ENCODE measurements at places on chromosomes 7 and 10. TPM values are rescaled to one million over a fixed set of nuclear protein-coding genes. Genes with fewer than 3 reads are reported as not detected.

Gene ITPRID1
- not detected for polyA plus RNA-seq

Gene SPDYE6
- polyA plus RNA-seq, result 0.46 TPM

Gene MMP21
- polyA plus RNA-seq, result not detected

Gene SORCS1
- not detected for polyA plus RNA-seq

Gene FAM204A
- 60.5 TPM for polyA plus RNA-seq

Gene METTL2B
- polyA plus RNA-seq, result 9.9 TPM

Gene ADAMTS14
- not detected for polyA plus RNA-seq

Gene RSPH10B2
- not detected for polyA plus RNA-seq

All from Purkinje cell (primary cell).